GM03348 (cell line): ENCODE measurements at places on chromosomes 4 and X.

DNA sequence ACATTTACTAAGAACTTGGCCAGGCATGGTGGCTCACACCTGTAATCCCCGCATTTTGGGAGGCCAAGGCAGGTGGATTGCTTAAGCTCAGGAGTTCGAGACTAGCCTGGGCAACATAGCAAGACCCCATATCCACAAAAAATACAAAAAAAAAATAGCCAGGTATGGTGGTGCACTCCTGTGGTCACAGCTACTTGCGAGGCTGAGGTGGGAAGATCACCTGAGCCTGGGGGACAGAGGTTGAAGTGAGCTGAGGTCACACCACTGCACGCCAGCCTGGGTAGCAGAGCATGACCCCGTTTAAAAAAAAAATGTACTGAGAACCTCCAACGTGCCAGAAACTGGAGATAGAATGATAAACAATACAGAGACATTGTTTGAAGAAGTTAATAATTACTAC lies 8.0 kb downstream of the OPRPN start:
- no peak for DNase-seq

- DNase-seq: no peak
Measured at GRCh38 chr4:56874166-56874565, 33.5 kb upstream of the REST start.

- DNase-seq: peak; percentile 45
Measured at GRCh38 chr4:139144161-139144859, 32.7 kb downstream of the ELF2 start.

GRCh38 chrX:133880032-133880443 lies 105.4 kb downstream of the GPC3 start:
- DNase-seq: no peak

DNA sequence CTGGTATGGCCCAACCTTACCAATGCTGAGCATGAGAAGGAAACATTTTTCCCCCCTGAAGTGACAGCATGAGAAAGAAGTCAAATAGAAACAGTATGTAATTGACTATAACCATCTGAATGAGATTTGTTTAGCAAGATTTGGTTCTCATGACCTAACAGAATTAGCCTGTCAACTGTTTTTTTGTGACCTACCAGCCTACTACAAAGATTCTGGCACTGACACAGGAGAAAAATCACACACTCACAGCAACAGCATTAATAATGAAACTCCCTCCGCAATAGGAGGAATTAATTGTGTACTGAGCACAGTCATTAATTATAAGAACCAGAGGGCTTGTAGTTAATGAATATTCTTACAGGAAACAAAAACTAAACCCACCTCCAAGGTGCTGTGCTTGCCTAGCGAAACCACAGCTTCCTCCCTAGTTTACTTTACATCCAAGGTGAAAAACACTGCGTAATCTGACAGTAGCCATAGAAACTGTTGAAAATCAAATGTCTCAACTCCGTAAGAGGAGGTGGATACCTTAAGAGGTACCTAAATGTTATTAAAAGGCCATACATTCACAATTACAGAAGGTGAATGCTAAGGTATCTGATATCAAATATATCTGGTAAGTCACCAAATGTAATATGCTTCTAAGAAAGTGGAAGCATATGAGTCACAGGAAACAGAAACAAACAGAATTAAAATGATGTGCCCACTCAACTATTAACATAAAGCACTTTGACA lies 34.9 kb downstream of the MMRN1 start:
- DNase-seq: no peak

DNA sequence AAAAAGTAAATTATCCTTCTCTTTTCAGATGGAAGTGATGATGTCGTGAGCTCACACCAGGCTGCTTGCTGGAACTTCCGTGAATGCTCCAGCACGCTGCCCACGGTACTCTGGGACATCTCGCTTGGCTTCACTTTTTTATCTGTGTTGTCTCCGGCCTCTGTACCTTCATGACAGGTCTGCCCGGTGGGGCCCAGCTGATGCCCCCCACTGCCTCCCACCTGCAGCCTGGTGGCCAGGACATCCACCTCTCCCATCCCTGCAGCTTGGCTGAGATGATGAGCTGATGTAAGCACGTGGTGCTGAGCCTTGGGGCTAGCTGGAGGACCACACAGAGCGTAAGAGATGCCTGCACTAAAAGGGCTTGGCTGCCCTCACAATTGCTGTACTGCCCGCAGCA lies 59.0 kb upstream of the HELT start:
- DNase-seq: no peak

DNA sequence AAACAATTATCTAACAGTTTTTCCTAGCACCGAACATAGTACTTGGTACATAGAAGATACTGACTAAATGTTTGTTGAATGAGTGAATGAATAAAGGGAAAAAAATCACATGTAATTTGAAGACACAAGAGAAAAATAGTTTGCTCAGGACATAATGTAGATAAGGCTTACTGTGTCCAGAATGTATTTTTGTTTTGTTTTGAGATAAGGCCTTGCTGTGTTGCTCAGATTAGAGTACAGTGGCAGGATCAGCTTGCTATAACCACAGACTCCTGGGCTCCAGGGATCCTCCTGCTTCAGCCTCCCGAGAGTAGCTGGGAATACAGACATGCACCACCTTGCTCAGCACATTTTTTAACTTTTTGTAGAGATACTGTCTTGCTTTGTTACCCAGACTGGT lies 6.5 kb downstream of the FAM199X start:
- DNase-seq: no peak

GRCh38 chrX:40153345-40154249 lies 55.8 kb upstream of the BCOR start:
- DNase-seq: peak; percentile 41

DNA sequence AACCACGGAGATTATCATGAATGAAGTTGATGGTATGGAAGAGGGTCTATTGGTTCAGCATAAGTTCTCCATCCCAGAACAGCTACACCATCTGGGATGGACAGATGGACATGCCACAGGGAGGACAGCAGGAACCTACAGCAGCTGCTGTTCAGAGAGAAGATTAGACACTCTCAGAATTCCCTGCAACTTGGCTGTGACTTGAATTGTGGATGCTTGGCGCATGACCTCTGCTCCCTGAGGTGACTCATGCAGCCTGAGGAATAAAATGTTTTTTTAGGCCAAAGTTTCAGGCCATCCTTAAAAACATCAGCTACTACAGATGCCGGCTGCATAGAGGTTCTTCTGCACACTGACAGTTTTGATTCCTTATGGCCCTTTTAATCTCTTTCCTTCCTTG lies 97.3 kb downstream of the RS1 start:
- peak; percentile 25 for DNase-seq

DNA sequence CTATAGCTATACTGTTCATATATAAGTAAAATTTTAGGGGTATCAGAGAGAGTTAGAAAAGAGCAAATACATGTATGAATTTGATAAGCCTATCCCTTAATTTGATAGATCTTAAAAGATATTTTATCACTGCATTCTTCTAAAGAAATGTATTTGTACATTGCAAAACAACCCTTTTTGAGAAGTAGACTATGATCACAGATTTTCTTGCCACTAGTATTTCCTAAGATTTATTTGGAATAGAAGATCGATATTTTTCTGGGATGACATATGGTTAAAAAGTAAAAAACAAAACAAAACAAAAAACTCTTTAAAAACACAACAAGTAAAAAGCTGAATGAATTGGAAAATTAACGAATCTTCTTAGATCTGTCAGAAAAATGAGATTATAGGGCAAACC lies 27.4 kb downstream of the TET2 start:
- DNase-seq: no peak

DNA sequence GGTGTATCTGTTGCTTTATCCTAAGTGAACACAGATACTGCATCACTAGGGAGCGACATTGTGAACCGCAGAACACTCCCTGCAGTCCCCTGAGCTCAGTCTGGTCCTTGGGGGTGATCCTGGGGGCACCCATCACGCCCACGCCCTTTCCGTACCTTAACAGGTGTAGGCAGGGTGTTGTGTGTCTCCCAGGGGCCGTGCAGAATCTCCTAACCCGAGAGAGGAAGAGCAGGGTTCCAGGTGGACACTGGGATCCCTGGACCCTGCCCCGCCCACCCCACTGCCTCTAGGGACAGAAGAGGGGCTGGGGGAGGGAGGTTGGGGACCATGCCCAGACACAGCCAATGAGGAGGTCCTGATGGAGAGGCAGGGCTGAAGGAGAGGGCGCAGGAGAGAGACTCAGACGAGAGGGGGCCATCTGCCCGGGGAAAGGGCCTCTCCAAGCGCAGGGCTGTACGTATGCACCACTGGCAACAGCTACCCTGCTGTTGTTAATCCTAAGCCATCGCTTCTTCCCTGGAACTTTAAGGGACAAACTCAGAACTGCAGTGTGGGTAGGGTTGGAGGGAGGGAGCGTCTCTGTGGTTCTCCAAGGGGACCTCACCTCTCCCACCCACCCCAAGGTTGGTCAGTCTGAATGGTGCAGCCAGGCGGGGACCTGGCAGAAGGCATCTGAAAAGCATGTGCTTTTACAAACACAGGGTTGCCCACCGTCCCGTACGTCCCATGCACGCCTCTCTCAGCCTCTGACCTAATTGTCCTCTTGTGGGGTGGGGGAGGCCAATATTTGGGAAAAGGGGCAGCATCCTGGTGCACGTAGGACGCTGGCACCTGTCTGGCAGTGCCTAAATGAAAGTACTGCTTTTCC lies 2.5 kb downstream of the P2RY8 start:
- DNase-seq: no peak

DNA sequence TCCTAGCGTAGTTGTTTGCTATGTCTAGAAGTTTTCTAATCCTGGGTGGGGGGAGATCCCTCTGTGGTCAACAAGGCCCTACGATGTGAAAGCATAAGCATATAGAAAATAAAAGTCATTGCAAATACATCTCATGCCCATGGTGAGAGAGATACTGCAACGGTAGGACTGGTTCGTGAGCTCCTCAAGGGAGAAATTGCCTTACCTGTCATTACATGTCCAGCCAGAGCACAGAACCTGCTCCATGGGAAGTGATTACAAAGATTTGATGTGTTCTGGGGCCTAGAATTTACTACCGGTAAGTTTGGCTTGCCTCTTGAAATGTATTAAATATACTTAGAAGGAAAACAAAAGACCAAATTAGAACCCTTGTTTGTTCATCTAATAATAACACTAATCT lies 60.9 kb upstream of the FAM47B start:
- no peak for DNase-seq

DNA sequence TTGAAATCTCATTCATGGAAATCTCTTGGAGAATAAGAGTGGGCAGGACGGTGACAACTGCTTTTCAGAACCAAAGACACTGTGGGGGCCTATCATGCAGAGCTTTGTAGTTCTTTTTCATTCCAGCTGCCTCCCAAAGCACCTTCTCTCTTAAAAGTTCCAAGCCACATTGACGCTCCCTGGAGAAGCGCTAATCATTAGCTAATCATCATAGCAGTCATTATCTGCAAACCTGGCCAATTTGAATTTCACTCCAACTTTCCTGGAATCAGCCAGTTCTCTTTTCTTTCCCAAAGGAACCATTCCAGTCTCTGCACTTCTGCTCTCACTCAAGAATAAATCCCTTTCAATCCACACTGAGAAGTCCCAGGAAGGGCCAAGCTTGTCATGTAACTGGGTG lies 1144.1 kb upstream of the IGFBP7 start:
- no peak for DNase-seq

DNA sequence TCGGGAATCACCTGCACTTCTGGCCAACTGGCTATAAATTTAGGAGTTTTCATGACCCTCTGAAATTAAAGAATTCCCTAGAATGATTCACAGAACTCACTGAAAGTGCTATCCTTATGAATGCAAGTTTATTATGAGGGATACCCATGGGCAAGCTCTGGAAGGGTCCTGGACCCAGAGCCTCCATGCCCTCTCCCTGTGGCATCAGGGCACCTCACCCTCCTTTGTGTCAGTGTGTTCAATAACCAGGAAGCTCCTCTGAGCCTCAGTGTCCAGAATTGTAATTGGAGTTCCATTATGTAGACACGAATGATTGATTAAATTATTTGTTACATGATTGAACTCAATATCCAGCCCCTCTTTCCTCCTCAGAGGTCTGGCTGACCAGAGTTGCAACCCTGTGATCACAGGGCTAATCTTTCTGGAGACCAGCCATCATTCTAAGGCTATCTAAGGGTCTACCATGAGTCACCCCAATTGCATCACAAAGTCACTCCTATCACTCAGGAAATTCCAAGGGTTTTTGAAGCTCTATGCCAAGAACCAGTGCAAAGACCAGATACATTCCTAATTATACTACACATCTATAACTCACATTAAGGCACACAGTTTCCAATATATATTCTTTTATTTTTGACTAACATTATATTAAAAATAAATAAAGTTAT lies 8.9 kb downstream of the ANXA3 start:
- peak; percentile 55 for DNase-seq

- no peak for DNase-seq
Measured at GRCh38 chrX:10243106-10243505, 86.3 kb downstream of the CLCN4 start.

DNA sequence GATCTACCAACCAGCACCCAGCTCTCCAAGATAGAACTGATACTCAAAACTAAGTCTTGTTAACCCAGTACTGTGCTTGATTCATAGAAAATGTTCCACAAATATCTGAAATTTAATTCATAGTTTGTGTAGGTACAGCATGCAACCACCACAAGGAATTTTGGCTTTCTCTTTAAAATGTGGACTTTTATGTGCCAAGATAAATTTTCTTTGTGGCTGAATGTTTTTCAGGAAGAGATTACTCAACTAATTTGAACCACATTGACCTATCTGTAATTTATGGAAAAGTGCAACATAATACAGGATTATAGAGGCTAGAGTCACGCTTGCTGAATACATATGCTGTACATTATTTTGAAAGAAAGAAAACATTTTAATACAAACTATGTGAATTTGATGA lies 730.8 kb downstream of the IL1RAPL1 start:
- DNase-seq: peak; percentile 8

DNA sequence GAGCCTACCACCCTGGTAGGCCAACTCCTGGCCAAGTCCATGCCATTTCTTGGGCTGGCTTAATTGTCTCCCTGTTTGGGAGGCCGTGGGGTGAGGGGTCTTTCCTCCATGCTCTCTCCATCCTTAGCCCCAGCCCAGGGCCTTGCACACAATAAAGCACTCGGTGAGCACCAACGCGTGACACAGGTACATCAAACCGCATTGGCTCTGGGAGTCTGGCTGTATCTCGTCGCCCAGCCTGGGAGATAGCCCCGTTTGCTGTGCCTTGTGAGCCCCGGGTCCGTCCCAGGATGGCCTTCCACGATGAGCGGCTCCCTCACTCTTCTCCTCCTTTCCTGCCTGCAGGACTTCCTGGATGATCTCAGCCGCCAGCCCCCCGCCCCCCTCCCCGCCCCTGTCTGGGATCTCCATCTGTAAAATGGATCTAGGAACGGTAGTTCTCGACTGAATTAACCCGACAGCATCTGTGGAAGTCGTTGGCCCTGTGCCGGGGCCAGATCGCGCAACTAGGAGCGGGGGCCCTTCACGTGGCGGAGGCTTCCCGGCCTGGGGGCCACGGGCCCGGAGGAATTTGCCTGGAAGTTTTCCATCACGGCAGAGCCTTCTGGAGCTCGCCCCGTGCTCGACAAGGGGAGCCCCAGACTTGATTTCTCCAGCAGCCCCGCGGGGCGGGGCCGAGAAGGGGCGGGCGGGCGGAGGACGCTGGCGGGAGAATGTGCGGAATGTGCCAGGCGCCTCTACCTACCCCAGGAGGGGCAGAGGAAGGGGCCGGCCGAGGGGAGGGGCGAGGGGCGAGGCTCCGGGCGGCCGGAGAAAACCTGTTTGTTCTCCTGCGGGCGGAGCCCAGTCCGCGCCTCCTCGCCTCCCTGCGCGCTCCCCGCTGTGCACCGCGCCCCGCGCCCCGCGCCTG lies at the start of gene ZNF185:
Gene ZNF185, plus strand, starts transcription at position 846 of the 910 bp plus-strand sequence. CDS start 16,423 bp downstream, outside the sequence.
- DNase-seq: peak; percentile 26

GRCh38 chrX:118593407-118593806 lies 97.8 kb downstream of the DOCK11 start:
- no peak for DNase-seq

GRCh38 chrX:119759248-119759766 lies 919 bp downstream of the SOWAHD start:
- DNase-seq: no peak
